ENCODE measurements at places on chromosomes 3 and 15.

DNA sequence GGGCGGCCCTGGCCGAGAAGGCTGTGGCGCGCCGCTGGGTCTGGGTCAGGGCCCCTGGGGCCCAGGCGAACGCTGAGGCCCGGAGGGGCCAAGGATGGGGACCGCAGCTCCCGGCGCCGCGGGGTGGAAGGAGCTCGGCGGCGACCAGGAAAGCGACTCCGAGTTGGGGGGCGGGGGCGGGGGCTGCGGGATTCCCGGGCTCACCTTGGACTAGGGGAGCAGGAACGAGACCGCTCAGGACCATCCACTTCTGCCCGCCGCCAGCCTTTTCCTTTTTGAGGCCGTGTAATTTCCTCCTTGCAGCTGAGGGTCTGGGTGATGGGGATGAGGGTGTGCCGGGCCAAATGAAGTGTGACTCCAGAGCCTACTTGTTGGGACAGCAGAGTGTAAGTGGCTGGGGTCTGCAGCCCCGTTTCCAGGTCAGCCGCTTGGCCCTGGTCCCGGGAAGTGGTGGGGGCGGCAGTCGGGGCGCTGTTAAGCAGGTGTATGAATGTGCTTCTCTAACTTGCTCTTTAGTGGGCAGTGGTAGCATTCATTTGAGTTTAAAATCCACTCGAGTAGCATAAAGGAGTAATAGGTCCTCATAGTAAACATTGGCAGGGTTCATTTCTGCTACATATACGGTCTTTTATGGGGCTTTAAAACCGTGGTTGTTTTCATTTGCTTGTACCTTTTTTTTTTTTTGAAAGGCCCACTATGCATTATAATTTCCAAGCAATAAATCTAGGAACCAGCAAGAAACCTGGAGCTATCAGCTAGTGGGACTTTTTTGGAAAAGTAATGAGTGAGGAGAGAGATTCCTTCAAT, 717 bp downstream of the PXK start:
- DNase-seq, result peak; percentile 65

DNA sequence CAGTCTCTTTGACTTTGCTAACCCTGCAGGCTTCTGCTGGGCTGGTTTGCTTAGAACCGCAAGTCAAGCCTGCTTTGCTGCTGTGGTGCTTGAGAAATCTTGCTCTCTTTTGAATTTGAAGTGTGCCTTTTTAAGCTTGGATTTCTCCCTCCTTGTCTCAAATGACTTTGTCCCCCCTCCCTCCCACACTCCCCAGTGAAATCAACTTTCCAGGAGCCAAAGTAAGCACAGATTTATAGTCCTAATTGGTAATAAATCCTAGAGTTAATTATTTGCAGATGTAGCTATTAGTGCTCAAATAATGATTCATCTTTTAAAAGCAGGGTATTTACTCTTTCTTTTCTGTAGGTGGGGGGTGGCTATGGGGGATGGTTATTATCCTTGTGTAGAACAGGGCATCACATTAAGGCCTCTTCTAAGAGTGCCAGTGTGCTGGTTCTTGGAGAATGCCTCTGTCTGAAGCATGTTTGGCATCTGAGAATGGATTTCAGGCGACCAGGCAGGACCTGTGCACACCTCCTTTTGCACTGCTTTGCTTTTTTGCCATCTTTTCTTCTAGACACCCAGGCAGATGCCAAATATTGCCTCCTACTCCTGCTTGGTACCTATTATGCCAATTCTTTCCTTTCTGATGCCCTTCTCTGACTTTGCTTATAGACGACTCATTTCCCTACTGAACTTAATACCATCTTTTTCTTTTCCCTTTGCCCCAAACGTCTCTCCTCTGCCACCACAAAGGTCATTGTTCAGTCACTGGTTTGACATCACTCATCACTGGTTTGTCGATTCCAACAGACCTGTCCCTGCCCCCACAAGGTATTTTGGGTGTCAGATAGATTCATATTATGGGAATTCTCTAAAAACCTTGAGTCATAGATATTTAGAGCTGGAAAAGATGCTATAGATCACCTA, 50.7 kb downstream of the CLDN11 start:
- peak; percentile 46 for DNase-seq

GRCh38 chr3:95456835-95457234, 1357.6 kb upstream of the EPHA6 start:
- DNase-seq, result no peak

DNA sequence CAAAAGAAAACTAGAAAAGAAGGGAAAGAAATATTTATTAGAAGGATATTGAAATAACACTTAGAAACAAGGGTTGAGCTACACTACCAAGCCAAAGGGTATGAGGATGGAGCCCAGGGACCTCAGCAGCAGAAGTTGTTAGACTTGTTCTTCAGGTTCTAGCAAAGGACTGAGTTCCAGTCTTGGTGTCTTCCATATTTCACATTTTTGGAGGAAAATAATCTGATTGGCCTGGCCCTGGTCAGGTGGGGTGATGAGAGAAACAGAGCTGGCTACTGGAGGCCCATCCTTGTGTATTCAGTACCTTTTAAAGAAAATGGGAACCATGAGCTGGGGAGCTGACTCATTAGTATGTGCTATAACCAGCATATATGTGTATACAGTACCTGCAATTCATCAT, 28.2 kb downstream of the PPP4R2 start:
- DNase-seq, result no peak

DNA sequence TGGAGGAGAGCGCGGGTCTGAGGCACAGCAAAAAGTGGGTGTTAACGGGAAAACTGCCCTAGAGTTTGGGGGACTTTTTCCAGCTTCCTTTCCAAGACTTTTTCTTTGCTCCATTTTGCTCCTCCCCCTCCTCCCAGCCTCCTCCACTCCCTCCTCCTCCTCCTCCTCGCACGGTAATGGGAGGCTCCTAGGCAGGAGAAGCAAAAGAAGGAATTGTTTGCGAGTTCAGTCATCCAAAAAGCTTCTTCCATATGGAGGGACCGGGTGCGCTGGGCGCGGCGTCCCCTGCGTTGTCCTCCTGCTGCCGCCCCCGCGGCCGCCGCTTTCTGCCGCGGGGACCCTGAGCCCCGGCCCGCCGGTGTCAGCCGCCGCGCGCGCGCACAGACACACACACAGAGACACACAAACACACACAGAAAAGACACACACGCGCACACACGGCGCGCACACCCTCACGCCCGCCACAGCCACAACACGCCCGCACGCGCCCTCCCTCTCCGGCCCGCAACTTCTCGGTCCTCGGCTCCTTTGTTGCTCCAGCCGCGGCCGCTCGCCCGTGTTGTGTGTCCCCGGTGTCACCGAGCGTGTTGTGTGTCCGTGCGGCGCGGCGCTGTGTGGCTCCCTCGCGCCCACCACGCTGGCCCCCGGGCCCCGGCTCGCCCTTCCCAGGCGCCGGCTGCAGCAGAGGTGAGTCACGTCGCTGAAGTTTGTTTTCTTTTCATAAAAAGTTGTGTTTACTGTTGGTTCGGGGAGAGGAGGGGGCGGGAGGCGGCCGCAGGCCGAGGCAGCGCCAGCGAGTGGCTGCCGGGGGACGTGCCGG, at the start of gene BOC:
TSS of gene BOC (plus strand) at position 228 of the 820 bp plus-strand sequence. CDS start 38,246 bp downstream, outside the sequence.
- peak; percentile 98 for DNase-seq

GRCh38 chr3:67094774-67095173, 96.7 kb downstream of the KBTBD8 start:
- no peak for DNase-seq

DNA sequence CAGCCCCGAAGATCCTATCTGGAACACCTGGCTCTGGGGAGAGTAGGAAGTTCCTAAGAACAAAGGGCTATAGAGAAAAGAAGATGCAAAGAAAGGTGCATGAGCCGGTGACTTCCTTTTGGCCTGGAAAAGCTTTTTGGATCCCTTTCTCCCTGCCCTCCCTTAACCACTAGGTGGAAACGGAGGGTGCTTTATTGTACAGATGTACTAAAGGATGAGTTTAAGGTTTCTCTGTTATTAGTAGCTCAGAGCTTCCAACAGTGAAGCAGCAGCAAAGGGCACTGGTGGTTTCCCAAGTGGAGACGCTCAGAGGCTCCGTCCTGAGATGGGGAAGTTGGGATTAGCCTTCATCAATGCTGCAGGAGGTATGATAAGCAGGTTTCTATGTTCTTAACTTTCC, 5.9 kb upstream of the ADGRG7 start:
- DNase-seq, result no peak

DNA sequence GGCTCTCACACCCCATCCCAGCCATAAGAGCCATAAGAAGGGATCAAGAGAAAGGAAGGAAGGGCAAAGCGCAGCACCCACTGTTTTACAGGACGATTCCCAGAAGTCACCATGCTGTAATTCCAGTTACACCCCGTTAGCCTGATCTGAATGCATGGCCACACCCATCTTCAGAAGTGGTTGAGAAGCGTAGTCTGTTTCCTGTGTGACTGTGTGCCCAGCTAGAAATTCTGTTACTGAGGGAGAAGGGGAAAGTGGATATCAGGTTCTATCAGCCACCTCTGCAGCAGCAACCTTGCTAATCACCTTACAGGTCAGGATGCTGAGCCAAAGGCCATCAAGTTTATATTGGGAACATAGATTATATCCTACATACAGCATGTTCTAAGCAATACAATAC, 260.0 kb downstream of the ABHD5 start:
- DNase-seq, result no peak

GRCh38 chr3:149151843-149152242, 22.4 kb downstream of the HPS3 start:
- DNase-seq, result no peak

DNA sequence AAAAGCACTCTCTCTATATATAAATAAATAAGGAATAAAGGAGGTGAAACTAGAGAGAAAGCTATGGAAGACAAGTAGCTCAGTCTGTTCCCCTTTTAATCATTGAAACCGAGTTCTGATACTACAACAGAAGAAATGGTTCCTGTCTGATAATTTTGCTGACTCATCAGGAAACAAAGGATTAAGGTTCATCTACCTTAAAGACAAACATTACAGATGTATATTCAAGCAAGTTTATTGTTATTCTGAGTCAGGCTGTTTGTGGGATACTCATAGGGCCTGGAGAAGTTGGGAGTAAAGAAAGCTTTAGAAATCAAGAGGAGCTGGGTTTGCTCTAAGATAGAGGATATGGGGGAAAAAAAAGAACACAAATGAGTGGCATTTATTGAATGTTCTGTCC, 566.0 kb downstream of the ROBO2 start:
- no peak for DNase-seq

- no peak for DNase-seq
Measured at GRCh38 chr3:2908693-2909351, 201.4 kb downstream of the IL5RA start.

- DNase-seq, result no peak
Measured at GRCh38 chr3:159798951-159799350, 189.7 kb upstream of the IL12A start.

DNA sequence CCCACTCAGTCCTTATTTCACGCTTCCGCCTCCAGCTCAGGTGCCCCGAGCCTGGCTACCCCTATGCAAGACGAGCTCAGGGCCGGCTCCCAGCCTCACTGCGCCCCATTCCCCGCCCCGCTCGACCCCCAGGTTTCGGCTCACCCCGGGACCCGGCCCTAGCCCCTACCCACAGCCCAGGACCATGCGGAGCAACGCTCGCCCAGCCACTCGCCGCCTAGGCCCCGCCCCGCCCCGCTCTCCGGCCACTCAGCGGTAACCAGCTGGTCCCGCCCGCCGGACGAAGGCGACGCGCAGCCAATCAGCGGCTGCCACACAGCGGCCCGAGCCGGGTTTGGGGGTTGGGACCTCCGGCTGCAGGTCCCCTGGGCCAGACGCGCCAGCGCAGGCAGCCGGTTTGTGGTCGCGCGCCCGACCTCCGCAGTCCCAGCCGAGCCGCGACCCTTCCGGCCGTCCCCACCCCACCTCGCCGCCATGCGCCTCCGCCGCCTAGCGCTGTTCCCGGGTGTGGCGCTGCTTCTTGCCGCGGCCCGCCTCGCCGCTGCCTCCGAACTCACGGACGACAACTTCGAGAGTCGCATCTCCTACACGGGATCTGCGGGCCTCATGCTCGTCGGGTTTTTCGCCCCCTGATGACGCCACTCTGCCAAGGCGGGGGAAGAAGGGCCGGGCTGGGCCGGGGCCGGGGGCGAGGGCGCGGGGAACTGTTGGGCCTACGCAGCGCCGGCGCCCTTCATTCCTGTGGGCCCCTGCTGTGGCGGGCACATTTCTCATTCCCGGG, at the start of gene CATSPER2:
TSS of gene CATSPER2 (minus strand) at position 196 of the 781 bp plus-strand sequence. CDS start 783 bp downstream, outside the sequence.
- DNase-seq, result no peak

GRCh38 chr3:38756892-38757291, 59.1 kb downstream of the SCN10A start:
- no peak for DNase-seq

DNA sequence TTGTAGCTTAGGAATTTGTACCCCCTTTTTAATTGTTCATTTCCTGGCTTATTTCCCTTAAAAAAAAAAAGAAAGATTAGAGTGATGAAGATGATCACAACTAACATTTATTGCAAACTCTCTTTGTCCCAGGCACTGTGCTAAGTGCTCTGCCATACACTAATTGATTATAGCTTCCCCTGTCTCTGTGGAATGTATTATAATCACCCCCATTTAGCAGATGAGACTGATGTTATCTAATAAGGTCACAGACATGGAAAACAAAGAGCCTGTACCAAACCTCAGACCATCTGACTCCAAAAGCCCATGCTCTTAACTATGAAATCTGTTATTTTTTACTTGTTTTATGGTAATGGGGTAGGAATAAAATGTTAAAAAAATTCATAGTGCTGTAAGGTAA, 53.1 kb downstream of the TRAK1 start:
- no peak for DNase-seq

DNA sequence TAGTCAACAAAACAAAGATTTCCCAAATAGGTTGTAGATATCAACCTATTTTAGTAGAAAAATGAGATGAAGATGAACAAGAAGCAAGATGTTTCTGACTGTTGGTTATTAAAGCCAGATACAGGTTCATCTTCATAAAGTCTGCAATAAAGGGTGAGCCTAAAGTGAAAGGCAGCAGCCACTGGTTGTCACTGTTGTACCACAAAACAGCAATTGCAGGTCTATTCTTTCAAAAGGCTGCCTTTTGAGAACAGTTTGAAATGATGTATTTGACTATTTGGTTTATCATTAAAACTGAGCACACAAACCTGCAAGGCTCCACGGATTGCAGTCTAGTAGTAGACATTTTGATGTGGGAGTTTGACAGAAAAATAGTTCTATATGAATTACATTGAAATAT, 543.4 kb downstream of the GBE1 start:
- no peak for DNase-seq

Measured in right kidney (tissue), 9 donors.